ENCODE measurements at places on chromosomes 7 and 10.

GRCh38 chr10:103716206-103717160 lies 138.9 kb downstream of the SH3PXD2A start:
- no peak for DNase-seq

- DNase-seq, result no peak
These were observed 18.6 kb downstream of the RPP30 start for GRCh38 chr10:90890347-90890746.

- no peak for DNase-seq
These were observed 49.5 kb downstream of the IKZF1 start for GRCh38 chr7:50353894-50354595.

DNA sequence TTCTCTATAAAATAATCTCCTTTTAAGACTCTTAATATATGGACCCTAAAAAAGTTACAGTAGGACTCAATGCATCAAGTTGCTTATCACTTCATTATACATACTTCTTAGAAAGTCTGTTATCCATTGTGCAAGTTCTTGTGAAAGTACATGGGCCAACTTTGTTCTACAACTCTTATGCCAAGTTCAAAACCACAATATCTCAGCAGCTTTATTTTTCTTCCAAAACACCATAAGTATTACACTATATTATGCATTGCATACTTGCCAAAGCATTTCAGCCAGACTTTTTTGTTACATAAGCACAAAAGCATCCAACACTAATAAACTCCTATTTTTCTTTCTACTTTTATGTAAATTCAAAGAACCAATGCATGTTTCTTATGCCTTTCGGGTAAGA lies 94.4 kb downstream of the AHR start:
- peak; percentile 48 for DNase-seq

DNA sequence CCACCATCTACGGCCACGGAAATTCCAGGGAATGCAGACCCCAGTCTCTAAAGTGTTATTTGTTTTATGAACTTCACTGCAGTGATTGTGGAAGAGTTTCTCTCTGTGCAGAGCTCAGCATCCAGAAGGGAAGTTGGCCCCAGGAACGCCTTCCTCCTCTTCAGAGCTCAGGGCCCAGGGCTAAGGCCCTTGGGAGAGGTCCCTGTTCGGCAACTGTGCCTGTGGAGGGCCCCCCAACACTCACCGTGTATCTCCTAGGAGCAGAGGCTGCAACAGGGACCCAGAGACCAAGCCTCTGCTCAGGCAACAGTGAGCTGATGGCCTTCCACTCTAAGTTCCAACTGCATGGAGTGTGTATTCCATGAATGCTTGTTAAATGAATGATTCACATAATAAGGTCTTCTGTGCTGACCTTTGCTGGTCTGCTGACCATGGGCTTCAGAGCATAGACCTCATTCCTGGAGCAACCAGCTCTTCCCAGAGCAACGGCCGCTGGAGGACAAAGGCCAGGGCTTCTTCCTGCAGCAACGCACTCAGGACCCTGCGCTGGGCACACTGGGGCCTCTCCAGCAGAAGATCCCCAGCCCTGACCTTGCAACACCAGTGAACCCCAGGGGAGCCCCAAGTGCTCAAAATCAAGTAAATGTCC lies 7.7 kb downstream of the DIP2C start:
- DNase-seq, result no peak

- DNase-seq, result no peak
These were observed 193.2 kb downstream of the CYP26A1 start for GRCh38 chr10:93266858-93267257.

GRCh38 chr7:137728426-137728825 lies 118.3 kb downstream of the DGKI start:
- DNase-seq, result no peak

DNA sequence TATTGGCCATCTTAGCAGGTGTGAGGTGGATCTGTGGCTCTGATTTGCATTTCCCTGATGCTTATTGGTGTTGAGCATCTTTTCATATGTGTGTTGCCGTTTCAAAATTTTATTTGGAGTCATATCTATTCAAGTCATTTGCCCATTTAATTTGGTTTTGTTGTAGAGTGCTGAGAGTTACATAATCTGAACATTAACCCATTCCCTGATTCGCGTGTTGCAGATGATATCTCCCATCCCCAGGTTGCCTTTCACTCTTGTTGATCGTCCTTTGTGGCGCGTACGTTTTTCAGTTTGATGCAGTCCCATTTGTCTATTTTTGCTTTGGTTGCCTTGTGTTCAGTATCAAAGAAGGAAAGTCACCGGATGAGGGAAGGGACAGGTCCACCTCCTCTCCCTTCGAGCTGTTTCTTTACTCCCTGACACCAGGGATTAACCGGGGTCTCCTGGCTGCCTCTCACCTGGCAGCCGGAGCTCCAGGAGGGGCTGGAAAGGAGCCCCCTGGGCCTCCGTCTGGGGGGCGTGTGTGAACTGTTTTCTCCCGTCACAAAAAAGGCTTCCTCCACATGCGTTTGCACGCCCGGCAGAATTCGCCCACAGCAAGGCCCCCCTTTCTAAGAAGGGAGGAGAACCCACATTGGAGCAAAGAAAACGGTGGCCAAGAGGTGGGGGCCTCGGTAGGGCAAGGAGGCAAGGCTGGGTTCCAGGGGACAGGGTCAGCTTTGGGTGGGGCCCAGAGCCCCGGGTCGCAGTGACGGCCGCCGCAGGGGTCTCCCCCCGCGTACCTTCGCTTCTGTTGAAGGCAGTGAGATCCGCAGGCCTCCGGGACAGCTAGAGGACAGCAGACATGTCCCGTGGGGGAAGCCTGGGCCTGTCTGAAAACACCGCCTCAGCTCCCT lies 8.3 kb downstream of the MNX1 start:
- DNase-seq, result no peak

- no peak for DNase-seq
These were observed 6.5 kb downstream of the ATP5F1C start for GRCh38 chr10:7794251-7795026.

GRCh38 chr7:1865571-1866255 lies 195.6 kb downstream of the ELFN1 start:
- DNase-seq, result no peak

- DNase-seq, result no peak
These were observed 497 bp downstream of the PPP2R2D start for GRCh38 chr10:131901181-131901829.

DNA sequence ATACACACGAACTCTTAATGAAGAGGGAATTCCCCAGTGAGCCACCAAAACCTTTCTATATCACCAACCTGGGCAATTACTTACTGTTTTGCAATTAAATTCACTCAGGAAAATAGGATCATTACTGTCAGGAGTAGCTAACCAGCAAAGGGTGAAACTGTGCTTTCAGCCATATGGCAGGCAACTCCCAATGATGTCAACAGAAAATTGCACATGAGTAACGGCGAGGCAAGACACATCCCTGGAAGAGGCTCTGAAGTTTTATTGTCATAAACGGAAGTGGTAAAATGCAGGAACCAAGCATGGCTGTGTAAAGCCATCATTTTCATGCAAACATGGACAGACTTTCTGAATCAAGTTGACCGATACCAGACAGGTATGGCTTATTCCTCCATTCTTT lies 548.9 kb upstream of the AUTS2 start:
- no peak for DNase-seq

Data from AG04450 (cell line).